ENCODE measurements at places on chromosomes 12 and 14. TPM values are rescaled to one million over a fixed set of nuclear protein-coding genes. Genes with fewer than 3 reads are reported as not detected.

The RASSF8 gene
- total RNA-seq, result 29.6 TPM

The TMEM30B gene
- 4.8 TPM for total RNA-seq

The KLHL33 gene
- 0.17 TPM for total RNA-seq

The AVPR1A gene
- 0.29 TPM for total RNA-seq

The GPR84 gene
- total RNA-seq, result not detected

The BMP4 gene
- total RNA-seq, result 9.3 TPM

The KRT83 gene
- total RNA-seq, result not detected

The LTBR gene
- 108 TPM for total RNA-seq

The MTRFR gene
- 13.8 TPM for total RNA-seq

The MSI1 gene
- 25.8 TPM for total RNA-seq

The CABP1 gene
- total RNA-seq, result 0.14 TPM
